ENCODE measurements at places on chromosomes 11 and 22.

GRCh38 chr11:93560199-93560932, 17.2 kb upstream of the SMCO4 start:
- no peak for DNase-seq

- no peak for DNase-seq
These were observed 1.0 kb downstream of the KIAA1671 start for GRCh38 chr22:24953384-24954113.

DNA sequence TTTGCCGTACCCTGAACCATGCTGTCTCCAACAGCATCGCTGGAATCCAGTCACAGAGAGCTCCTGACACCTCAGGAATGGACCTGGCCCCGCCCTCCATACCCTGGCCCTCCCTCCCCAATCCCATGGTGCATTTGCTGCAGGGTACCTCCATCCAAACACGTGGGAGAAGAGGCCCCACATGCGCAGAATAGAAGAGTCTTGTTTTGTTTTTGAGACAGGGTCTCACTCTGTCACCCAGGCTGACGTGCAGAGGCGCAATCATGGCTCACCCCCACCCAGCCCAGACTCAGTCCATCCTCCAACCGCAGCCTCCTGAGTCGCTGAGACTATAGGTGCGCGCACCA, 2.3 kb upstream of the PNPLA2 start:
- DNase-seq = no peak

DNA sequence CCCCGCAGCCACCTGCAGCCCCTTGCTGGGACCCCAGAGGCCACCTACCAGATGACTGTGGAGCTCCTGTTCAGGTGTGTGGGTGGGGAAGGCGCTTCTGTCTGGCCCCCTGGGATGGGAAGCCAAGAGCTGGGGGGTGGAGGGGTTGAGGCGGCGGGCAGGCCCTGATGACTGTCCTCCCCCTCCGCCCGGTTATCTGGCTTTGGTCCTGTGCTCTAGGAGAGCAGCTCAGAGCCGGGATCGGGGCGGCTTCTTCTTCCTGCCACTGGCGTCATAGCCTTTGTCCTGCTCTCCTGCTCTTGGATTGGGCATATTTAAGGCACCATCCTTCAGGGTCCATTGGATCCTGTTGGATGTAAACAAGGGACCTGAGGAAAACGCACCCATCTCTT, 38.4 kb downstream of the TPCN2 start:
- no peak for DNase-seq

DNA sequence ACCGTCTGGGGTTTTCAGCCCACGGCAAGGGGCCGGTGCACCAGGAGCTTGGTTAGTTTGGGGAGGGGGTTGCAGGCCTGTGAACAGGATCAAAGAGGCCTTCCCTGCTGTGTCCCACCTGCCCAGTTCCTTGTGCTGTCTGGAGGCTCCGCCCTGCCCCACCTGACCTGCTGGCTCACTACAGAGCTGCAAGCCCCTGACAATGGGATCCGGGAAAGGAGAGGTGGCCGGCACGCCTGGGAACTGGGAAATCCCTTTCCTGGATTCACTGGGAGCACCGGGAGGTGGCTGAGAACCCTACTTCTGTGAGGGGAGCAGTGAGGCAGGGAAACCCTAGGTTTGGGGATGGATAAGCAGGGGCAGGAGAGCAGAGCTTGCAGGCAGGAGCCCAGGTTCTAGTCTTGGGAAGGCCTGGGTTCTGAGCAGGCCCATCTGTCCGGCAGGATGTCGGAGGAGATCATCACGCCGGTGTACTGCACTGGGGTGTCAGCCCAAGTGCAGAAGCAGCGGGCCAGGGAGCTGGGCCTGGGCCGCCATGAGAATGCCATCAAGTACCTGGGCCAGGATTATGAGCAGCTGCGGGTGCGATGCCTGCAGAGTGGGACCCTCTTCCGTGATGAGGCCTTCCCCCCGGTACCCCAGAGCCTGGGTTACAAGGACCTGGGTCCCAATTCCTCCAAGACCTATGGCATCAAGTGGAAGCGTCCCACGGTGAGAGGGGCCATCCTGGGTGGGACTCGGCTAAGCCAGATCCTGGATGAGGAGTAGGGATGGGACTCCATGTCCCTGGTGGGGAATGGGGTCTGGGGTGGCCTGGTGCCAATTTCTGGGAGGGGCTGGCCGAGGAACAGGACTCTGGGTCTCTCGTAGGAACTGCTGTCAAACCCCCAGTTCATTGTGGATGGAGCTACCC, 786 bp downstream of the CAPN1 start:
- DNase-seq = no peak

GRCh38 chr11:72231396-72232259, 7.1 kb downstream of the INPPL1 start:
- no peak for DNase-seq

Data from activated gamma-delta T cell treated with anti-CD3 and anti-CD28 coated beads, Interleukin-2, amount 50 U/mL, for 16 hours (primary cell).